Left forelimb (tissue), 1 donor: ENCODE measurements at places on chromosomes 5 and 9.
A peak's percentile ranks its signal among the peaks of the same experiment; 100 is the strongest.

GRCh38 chr9:128022886-128023285 lies 42.1 kb upstream of the EEIG1 start:
- no peak for DNase-seq

- no peak for DNase-seq
These were observed 2.3 kb downstream of the NTRK2 start for GRCh38 chr9:84671586-84672521.

DNA sequence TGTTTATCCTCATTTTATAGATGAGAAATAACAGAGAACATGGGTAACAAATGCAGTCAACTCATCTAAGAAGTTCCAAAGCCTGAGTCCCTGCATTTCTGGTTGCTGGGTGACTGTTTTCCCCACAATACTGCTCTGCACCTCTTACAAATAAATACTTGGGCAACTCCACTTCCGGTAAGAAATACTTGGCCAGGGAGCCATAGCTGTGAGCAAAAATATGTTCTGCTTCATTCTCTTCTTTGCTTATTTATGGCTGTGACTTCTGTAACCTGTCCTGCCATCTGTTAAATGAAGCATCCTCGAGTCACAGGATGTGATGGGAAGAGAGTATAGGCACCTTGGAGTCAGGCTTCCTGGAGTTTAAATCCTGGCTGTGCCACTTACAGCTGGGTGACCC lies 49.9 kb downstream of the GDNF start:
- DNase-seq = no peak

GRCh38 chr9:112354081-112354743 lies 20.8 kb upstream of the PTBP3 start:
- DNase-seq = no peak

DNA sequence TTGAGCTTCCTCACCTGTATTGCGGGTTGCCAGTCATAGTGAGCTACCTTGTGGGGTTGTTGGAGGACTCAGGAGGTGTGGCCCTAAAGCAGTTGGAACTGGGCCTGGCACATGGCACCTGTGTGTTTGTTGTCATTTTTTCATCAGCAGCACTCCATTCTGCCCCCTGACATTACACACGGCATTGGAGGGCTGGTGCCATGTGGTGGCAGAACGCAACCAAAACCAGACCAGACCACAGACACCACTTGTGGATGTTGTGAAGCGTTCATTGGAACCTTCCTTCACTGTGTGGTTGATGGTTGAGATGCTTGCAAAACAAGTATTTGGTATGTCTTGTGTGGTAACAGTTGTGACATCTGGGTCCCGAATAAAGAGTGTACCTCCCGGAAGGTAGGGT lies 113.2 kb upstream of the ERCC6L2 start:
- no peak for DNase-seq

- no peak for DNase-seq
These were observed 232.5 kb downstream of the PJA2 start for GRCh38 chr5:109177227-109177626.

- DNase-seq = no peak
These were observed 1972.1 kb downstream of the MAT2B start for GRCh38 chr5:165477546-165477945.

DNA sequence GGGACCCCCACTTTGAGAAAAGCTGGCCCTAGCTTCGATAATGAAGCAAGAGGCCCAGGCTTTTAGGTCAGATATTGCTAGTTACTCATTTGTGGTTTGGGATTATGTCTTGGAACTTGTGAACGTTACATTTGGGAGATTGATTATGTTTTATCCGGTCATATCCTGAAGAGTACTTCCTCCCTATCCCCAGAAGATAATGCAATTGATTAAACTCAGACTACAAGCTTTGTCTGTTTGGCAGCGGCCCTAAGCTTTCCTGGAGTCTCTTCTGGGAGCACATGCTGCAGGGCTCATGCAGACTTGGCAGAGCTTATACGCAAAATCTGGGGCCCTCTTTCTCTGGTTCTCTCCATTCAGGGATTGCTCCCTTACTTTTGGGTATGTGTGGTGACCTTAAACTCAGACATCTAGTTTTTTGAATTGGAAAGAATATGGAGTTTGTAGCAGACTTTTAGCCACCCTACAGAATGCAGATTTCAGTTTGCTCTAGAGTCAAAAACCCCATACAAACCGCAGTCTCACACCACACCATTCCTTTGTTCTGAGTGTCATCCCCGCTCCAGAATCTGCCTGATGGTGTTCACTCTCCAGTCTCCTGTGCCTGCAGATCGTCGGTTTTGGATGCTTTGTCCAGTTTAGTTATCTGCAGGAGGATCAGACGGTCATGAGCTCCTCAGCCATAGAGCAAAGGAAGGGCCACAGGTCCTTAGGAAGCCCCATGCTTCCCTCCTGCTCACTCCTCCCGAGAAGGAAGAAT lies 449.5 kb upstream of the TRPC7 start:
- no peak for DNase-seq

GRCh38 chr5:126094991-126095390 lies 328.2 kb upstream of the GRAMD2B start:
- DNase-seq = no peak

GRCh38 chr5:179914032-179914755 lies 6.5 kb upstream of the TBC1D9B start:
- DNase-seq = no peak

- no peak for DNase-seq
These were observed 241.6 kb downstream of the KIAA0825 start for GRCh38 chr5:94376672-94377345.

DNA sequence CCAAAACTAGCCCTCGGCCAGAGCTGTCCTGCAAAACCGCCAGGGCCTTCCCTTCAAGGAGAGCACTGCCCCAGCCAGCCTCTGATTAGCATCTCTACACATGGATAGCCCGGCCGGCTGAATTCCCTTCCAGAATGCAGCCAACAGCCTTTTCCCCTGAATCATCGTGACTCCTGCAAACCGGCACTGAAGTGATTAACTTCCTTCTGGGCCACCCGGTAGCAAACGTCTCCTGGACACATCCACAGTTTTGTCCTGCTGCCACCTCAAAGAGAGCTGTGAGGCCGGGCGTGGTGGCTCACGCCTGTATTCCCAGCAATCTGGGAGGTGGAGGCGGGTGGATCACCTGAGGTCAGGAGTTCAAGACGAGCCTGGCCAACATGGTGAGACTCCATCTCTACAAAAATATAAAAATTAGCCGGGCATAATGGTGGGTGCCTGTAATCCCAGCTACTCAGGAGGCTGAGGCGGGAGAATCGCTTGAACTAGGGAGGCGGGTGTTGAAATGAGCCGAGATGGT lies 21.1 kb upstream of the EEIG1 start:
- no peak for DNase-seq

DNA sequence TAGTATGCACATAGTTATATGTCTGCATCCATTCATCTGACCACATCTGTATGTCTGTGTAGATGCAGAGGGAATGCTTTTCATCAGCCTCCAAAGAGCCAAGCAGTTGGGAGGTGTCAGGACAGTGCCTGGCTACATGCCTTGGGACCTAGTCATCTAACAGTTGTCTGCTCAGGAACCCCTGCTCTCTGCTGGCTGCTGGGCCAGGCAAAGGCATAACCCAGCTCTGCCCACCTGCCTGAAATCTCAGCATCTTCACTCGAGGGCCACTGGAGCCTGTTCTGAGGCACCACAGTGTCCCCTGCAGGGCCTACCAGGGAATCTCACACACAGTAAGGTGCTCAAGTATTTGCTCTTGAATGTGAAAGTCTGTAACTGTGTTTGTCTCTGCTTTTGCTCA lies 3.7 kb downstream of the C9orf50 start:
- no peak for DNase-seq

DNA sequence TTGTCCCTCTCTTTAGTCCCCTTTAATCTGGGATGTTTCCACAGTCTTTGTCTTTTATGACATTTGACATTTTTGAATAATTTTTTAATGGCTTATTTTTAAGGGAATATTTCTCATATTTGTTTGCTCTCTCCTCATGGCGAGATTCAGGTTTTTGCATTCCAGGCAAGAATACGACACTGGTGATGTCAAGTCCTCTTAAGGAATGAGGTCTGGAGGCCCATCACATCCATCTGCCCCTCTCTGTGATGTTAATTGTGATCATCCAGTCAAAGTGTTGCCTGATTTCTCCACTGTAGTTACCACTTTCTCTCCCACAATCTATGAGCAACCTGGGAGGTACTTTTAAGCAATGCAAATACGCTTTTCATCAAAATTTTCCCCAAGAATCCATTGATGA lies 193.2 kb downstream of the MAST4 start:
- DNase-seq = no peak

- no peak for DNase-seq
These were observed 171.1 kb downstream of the ARHGAP26 start for GRCh38 chr5:142941245-142941644.

GRCh38 chr9:133487331-133487725 lies 8.4 kb upstream of the SLC2A6 start:
- DNase-seq = no peak

GRCh38 chr5:129246088-129246487 lies 151.5 kb downstream of the ISOC1 start:
- no peak for DNase-seq

GRCh38 chr5:7857926-7858632 lies 7.1 kb upstream of the CFAP90 start:
- no peak for DNase-seq

GRCh38 chr5:177374211-177374610 lies 10.0 kb upstream of the SLC34A1 start:
- DNase-seq = no peak

- DNase-seq = no peak
These were observed 32.0 kb upstream of the GRPEL2 start for GRCh38 chr5:149313151-149313841.

- no peak for DNase-seq
These were observed 67.4 kb upstream of the ZNF618 start for GRCh38 chr9:113808391-113809358.

DNA sequence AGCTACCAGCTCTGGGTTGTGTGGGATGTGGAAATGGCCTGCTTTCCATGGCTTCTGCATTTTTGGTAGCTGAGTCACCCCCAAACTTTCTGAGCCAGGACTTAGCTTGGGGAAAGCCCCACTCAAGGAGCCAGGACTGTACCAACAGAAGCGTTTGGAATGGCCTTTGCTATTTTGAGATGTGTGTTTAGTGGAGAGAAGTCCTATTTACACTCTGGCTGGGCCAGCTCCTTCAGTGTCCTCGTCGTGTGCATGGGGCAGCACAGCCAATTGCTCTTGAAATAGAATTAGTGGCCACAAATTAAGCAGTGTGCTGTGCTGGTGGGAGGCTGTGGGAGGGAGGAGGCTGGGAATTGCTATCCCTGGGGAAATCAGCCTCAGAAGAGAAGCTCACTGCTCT lies 51.6 kb downstream of the ENTREP1 start:
- no peak for DNase-seq

DNA sequence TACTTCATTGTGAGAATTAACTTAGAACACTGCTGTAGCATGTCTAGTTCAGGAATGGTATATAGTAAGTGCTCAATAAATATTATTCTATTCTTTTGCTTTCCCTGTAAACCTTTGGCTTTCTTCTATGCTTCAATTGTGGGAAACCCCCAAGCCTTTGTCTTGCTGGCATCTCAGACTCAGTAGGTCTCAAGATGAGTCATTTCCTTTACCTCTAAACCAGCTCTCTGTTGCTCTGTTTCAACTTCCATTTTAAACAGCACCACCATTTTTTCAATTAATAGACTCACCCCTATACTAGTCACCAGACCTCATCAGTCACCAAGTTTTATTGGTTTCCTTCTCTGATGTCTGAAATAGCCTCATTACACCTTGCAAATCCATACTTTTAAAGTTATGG lies 43.5 kb downstream of the DMAC1 start:
- DNase-seq = no peak

GRCh38 chr9:129368444-129368978 lies 190.4 kb upstream of the IER5L start:
- peak; percentile 58 for DNase-seq

DNA sequence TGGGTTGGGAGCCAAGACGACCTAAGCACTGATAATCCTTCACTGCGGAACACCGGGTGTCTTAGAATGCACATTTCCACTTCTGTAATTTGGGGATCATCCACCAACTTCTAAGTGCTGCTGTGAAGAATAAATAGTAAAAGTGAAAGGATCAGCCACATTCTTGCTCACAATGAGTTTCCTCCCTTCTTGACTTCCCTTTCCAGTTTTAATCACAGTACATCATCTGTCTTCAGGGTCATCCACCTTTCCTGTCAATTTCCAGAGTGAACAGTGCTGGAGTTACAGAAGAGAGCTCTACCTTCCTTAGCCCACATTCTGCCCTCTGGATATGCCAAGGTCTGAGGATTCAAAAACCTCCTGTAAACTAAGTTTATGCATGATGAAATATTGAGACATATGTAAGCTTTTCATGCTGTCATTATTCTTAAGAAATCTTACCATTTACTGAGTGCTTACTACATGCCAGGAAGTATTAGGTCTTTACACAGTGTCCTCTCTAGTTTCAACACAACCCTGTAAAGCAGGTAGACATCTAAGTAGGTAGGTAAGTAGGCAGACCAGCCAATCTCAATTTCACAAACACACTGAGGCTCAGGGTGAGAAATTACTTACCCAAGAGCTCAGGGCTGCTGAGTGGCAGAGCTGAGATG lies 105.2 kb downstream of the CDK5RAP2 start:
- no peak for DNase-seq

DNA sequence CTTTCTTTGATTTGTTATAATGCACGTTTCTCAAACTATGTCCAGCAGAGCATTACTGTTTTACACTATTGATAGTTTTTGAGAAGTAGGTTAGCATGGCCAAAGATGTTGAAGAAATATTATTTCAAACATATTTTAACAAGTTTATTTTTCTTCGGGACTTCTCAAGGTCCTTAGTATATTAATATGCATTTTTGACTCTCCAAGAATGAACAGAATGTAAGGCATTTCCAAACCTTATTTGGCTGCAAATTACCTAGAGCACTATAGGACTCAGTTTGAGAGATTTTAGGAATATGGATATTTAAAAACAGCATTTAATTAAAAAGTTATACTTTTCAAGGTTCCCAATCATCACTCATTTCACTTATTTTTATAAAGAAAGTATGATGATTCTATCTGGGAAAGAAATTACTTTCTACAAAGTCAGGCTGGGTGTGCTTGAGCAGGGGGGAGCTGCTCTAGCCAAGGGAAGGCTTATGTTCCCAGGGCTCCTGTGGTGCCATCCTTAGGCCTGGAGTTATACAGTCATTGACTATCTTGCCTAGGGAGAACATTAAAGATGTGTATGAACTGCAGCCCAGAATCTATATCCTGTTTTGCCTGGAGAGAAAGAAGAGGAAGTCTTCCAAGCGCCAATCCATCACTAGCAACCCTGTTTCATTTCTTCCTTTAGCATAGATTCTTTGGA lies 27.6 kb upstream of the NREP start:
- no peak for DNase-seq

GRCh38 chr5:12662545-12663314 lies 758.5 kb upstream of the CTNND2 start:
- no peak for DNase-seq

- DNase-seq = no peak
These were observed 1.8 kb upstream of the LNPEP start for GRCh38 chr5:96933764-96934707.

- no peak for DNase-seq
These were observed 83.5 kb downstream of the TLR4 start for GRCh38 chr9:117787746-117788145.
